ENCODE measurements at places on chromosomes 11 and 22.

- DNase-seq: no peak
Observed at GRCh38 chr22:49629261-49629570, 198.5 kb downstream of the BRD1 start.

DNA sequence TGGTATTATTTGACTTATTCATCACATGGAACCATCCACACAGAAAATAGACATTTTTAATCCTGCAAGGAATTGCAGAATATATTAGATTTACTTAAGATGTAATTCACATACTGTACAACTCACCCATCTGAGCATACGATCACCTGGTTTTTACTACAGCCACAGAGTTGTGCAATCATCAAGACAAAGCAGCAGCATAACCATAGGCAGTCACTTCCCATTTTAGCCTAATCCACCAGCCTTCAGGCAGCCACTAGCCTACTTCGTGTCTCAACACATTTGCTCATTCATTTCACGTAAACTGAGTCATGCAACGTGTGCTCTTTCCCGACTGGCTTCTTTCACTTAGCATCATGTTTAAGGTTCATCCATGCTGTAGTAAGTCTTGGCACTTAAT is 23.0 kb downstream of the PIWIL3 start:
- DNase-seq: no peak

- DNase-seq: no peak
Observed at GRCh38 chr11:64245401-64245796, 1.3 kb downstream of the PPP1R14B start.

- no peak for DNase-seq
Observed at GRCh38 chr11:102633385-102634026, 8.4 kb upstream of the MMP20 start.

- no peak for DNase-seq
Observed at GRCh38 chr11:120842195-120842594, 181.7 kb upstream of the TBCEL start.

DNA sequence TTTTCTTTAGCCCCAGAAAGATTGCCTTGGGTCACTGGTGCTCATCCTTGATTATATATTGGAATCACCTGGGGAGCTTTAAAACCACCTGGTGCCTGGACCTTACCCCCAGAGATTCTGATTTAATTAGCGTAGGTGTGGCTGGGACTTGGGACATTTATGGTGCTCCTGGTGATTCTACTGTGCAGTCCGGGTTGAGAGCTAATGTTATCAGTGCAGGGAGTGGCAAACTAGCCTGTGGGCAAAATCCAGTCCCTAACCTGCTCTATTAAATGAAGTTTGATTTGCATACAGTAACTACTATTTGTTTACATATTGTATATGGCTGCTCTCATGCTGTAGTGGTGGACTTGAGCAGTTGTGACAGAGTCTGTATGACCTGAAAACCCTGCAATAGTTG is 134.0 kb upstream of the SORL1-AS1 start:
- no peak for DNase-seq
